ENCODE measurements at places on chromosomes 5 and 9.

- DNase-seq = no peak
Observed at GRCh38 chr9:75464726-75465125, 376.4 kb downstream of the OSTF1 start.

DNA sequence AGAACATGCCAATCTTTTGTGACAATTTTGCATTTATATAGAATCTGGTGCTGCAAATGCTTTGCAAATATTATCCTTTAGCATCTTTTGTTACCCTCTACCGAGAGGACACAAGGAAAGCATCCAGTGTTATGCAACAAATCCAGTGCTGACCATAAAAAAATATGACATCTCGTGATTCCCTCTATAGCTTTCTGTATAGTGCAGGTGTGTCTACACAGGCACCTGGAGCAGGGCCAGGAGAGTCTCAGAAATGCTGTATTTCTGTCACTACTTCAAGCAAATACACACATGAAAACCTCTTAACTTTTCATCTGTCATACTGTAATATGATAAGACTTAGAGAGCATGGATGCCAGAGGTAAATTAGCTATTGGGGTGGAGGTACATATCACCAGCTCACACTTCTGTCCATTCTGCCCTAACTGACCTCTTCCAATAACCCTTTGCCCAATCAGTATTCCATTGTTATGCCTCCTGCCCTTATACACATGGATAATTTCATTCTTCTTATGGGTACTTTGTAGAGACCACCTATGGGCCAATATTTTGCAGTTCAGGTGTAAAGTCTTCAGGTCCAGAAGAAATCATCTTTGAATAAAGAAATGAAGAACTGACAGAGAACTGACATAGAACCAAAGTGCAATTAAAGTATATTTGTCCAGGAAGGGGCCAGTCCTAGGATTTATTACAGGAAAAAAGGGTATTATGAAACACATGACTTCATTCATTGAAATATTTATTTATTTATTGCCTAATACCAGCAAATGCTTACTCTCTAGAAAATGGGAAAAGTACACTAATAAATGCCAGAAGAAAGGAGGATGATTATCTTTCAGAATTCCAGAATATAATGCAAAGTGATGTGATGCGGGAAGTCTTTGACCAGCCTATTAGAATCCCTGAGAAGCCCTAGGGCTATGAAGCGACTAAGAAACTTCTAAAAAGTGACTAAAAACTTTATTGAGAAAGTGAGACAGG, 106.5 kb downstream of the EPB41L4A start:
- no peak for DNase-seq

DNA sequence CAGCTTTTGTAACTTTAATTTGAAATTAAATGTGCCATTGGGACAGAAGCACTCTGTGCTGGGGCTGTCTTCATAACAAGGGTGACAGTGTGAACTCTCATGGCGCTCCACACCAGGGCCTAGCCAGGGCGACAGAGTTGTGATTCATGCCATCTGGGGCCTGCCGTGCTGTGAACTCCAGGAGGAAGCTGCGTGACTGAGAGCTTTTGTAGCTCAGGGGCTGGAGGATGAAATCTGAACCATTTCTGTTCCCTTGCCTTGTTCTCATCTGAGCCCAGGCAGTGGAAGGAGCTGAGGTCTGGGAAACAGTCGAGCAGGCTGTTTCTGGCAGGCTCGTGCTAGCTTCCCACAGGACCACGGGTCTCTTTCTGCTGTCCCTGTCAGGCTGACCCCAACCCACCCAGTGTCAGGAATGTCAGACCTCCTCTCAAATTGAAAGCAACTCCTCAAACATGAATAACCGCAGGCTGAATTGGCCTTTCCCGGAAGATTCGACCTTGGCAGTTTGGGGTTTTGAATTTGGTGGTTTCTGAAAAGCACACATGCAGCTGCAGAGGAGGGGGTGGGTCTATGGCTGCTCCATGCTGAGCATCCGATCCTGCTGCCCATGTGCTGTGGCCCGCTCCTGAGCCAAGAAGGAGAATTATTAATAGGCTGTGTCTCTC, 69.2 kb upstream of the RPS23 start:
- no peak for DNase-seq

DNA sequence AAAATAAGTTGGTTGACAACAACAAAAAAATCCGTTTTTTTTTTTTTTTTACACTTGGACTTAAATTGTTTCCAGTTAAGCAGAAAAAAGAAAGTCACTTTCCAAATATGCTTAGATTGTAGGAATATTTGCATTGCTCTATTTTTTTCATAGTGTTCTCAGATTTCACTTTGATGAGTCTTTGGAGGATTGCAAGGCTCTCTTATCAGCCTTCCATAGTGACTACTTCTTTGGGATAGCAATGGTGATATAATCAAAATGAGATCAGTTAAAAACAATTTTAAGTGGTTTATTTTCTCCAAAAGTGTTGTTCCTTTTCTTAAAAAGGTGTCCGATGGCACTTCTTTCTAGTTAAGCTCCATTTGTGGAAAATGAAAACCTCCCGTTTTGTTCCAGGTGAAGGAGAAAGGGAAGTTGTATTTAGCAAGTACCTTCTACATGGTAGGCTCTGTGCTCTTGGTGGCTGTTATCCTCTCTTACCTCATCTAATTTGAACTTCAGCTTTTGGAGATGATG, 3.9 kb downstream of the RASGRF2 start:
- DNase-seq = no peak

GRCh38 chr9:131635892-131636291, 90.6 kb downstream of the PRRT1B start:
- no peak for DNase-seq

GRCh38 chr9:16143947-16144890, 591.4 kb downstream of the CCDC171 start:
- DNase-seq = no peak

GRCh38 chr5:137407090-137407489, 92.0 kb downstream of the SPOCK1 start:
- DNase-seq = no peak

DNA sequence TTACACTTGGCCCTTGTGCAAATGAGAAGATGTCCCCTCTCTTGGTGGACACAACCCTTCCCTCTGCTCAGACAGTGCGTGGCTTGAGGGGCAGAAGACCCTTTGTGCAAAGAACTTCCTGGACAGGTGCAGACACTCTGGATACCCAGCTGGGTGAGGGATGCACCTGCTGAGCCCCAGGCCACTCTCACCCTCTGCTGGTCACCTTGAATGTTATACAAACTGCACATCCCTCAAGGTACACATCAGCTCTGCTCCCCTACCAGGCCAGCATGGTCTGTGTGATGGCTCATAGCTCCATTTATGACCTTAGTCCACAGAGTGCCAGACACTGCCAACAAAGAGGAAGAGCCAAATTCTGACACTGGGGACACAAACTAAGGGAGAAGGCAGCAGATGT, 3.1 kb upstream of the DIRAS2 start:
- no peak for DNase-seq

GRCh38 chr5:17400724-17401469, 97.1 kb upstream of the TAF11L2 start:
- DNase-seq = no peak

DNA sequence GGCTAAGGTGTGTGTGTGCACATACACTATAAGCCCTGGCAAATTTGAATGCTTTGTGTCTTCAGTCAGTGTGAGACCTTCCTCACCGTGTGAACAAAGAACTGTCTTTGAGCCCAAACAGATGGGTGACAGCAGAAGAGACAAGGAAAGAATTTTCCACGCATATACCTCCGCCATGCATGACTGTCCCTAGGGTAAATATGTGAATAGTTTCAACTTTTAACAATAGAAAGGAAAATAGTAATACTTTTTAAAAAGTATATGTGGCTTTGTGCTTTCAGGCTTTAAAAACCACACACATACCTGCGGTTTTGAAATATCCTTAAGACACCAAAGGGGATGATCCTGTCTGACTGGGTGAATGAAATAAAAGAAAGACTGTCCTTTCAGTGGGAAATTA, 438.6 kb upstream of the MPDZ start:
- DNase-seq = no peak

- no peak for DNase-seq
Observed at GRCh38 chr9:111375062-111375461, 45.0 kb upstream of the OR2K2 start.

- no peak for DNase-seq
Observed at GRCh38 chr5:73946278-73946677, 320.3 kb downstream of the ARHGEF28 start.

DNA sequence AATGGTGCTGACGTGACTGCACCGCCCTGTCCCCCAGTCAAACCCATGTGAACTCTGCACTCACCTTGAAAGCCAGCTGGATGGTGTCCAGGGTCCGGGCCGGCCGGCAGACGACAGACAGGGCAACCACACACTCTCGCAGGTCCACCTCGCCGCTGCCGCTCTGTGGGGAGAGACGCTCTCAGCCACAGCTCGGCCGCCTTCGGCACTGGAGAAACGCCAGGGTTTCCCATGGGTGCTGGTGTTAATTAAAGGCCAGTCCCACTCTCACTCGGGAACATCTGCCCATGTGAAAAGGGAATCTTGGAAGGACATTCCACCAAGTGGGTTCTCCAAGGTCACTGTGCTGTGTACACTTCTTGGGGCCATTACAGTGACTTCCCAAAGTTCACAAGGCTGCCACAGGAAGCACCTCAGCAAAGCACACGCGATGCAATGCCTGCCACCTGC, 25.5 kb upstream of the SLC6A3 start:
- DNase-seq = no peak

- no peak for DNase-seq
Observed at GRCh38 chr5:132785365-132785764, 8.3 kb upstream of the SEPTIN8 start.

- no peak for DNase-seq
Observed at GRCh38 chr5:156376751-156377150, 49.8 kb downstream of the SGCD start.

GRCh38 chr5:172411484-172412072, 42.7 kb downstream of the SH3PXD2B start:
- no peak for DNase-seq

- no peak for DNase-seq
Observed at GRCh38 chr5:107670932-107671741, at the start of gene EFNA5. Gene EFNA5, minus strand, starts transcription at chr5:107670937.

DNA sequence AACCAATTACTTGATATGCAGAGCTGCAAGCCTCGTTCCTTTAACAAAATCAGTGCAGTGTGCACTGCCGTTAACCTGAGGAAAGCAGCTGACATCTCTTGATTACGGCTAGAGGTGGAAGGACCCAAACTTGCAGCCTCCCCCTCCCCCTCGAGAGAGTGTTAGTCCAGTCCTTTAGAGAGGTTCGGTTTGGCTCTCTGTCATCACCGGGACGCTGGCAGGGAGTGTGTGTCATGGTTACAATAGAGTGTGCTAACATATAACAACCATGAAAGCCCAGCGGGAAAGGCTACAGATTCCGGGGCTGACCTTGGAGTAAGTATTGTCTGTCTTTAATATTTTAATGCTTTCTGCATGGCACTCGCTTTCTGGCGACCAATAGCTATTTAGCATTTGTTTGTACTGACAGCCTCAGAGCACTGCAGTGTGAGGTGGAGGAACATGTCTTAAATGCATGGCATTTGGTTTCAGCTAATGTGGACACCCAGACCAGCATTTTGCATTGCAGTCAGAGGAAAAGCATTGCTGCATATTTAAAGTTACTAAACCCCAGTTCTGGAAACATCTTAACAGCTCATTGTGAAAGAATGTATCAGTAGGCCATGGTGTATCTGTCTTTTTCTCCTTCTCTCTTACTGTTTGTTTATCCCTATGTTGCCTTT, 237.5 kb downstream of the CD180 start:
- DNase-seq = no peak

DNA sequence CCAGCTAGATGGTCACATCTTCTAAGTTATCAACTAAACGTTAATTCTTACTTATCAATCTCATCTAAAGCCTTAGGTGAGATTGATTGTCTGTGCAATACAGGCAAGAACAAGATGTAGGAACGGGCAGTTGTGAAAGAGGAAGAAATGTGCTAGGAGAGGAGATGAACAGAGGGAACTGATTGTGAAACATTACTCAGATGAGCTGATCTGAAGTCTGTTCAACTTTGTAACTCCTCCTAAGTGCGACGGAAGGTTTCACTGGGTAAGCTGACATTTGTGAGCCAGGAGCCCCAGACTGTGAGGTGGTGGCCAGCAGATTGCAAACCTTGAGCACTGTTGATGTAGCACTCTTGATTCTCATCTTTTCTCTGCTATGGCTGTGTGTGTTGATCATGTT, 204.1 kb downstream of the CD180 start:
- no peak for DNase-seq

GRCh38 chr9:13239660-13240059, 39.8 kb downstream of the MPDZ start:
- no peak for DNase-seq

DNA sequence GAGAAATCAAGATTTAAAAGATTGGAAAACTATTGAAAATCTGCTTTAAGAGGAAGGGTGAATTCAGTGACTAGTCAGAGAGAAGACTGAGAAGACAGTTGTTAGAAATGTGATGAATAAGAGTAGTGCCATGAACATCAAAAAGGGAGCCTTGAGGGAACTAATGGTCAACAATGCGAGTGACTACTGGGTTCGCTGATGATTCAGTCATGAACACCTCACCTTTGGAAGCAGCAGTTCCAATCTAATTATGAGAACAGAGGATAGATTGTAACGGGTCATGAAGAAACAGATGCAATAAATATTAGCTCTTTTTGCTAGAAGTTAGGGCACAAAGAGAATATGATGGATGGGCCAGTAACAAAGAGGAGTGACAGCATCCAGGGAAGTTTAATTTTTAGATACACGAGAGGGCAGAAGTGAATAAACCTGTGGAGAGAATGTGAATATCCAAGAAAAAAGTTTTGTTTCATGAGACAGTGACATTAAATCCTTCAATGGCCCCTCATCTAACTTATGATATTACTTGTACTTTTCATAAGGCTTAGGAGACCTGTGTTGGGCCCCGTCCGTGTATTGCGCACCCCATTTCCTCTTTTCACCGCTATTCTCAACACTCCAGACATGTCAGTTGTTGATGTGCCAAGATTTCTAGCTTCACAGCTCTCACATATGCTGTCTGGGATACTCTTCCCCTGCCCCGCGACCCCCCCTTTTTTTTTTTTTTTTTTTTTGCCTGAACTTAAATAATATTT, 23.5 kb upstream of the IFNE start:
- no peak for DNase-seq

DNA sequence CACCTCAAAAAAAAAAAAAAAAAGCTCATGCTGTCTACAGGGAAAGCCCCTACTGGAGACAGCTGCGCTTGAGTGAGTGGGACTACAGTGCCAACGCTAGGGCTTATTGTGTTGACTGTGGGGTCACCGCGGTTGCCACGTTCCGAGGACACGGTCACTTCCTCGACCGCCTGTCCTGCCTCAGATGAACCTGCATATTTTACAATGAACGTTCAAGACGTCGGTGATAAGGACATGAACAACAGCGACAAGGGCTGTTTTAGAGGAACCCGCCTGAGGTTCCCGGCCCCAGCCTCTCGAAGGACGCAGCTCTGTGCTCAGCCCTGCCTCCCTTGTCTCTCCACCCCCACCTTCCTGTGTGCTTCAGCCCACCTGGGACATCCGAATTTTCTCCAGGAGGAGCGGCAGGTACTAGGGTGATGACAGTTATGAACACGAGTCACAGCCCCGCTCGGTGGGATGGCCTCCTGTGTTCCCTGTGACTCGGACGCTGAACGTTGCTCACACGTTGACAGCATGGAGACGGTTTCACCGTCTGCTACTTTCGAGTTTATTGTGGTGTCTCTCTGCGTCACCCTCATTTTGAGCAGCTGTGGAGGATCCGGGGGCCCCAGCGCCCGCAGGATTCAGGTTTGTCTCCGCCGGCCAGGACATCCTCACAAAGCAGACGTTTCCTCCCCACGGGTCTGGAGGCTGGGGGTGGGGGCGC, 11.3 kb upstream of the DIPK1B start:
- DNase-seq = no peak
